Left renal cortex interstitium (tissue), 4 donors: ENCODE measurements at places on chromosomes 4 and X. TPM values are rescaled to one million over a fixed set of nuclear protein-coding genes. Genes with fewer than 3 reads are reported as not detected.

Gene ZMAT1
- 19.8 TPM for polyA plus RNA-seq

Gene SRPX
- 14.3 TPM for polyA plus RNA-seq

Gene CCNB3
- 1.1 TPM for polyA plus RNA-seq

Gene CCSER1
- 19.5 TPM for polyA plus RNA-seq

Gene PDGFRA
- 213 TPM for polyA plus RNA-seq

Gene COX7B2
- polyA plus RNA-seq = not detected

Gene NONO
- 571 TPM for polyA plus RNA-seq

Gene PCDH10
- 7.5 TPM for polyA plus RNA-seq

Gene ENOPH1
- 66.3 TPM for polyA plus RNA-seq

Gene SPARCL1
- polyA plus RNA-seq = 26.8 TPM

Gene SRPX2
- polyA plus RNA-seq = 12.7 TPM

Gene ACSL1
- 46.7 TPM for polyA plus RNA-seq

Gene SOWAHD
- 0.40 TPM for polyA plus RNA-seq

Gene XPNPEP2
- polyA plus RNA-seq = 58.3 TPM

Gene RNF212
- polyA plus RNA-seq = 19.5 TPM

Gene THOC2
- 143 TPM for polyA plus RNA-seq

Gene PWWP3B
- polyA plus RNA-seq = 2.5 TPM

- DNase-seq = no peak
Observed at GRCh38 chr4:114311787-114312186, 286.8 kb upstream of the UGT8 start.

GRCh38 chrX:98203800-98204199, 1320.1 kb downstream of the RPA4 start:
- DNase-seq = no peak

GRCh38 chrX:25084446-25084845, 68.7 kb upstream of the ARX start:
- no peak for DNase-seq

DNA sequence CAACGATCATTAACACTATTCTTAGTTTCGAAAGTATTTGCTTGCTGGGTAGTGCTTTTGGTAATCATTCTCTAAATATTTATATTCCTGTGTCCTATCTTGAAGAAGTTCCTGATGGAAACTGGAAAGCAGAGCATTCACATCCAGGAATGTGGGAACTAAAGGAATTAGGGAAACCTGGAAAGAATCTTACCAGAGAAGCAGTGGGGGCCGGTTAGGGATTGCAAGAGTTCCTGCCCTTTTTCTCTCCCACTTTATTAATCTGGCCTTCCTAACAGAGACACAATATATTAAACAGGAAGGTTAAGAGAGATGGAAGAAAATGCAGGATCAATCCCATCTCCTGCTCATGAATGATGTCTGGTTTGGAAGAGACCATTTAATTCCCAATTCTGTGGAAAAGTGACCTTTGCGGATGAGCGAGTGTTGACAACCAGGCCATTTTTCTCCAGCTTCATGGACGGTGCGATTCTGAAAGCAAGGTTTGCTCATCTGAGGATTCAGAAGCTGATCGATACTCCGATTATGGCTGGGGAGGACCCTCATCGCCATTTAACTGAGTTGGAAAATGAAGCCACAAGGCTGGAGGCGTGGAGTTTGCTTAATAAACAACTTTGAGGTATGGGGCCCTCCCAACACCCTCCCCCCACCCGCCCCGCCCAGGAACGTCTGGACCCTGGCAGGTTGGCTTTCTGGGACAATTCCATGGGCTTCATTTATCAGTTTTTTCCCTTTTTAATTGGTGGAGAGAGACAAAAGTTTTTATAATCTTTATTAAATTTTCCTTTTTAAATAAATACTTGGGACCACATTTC, 52.3 kb downstream of the C4orf51 start:
- no peak for DNase-seq

GRCh38 chr4:109912706-109913595, at the start of gene EGF:
EGF (plus strand) TSS chr4:109912883; CDS start chr4:109913336, 453 bp downstream.
- DNase-seq = no peak

DNA sequence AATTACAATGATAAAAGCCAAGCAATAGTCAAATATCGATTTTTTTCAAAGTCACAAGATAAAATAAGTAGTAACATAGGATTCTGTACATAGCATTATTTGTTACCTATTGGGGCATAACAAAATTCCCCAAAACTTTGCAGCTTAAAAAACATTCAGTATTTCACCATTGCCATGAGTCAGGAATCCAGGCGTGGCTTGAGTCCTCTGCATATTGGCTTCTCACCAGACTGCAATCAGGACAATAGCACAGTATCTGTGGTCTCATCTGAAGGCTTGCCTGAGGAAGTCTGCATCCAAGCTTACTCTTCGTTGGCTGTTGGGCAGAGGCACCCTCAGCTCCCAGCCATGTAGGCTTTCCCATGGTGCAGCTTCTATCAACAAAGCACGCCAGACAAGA, 6.2 kb upstream of the CTBP1 start:
- DNase-seq = no peak

DNA sequence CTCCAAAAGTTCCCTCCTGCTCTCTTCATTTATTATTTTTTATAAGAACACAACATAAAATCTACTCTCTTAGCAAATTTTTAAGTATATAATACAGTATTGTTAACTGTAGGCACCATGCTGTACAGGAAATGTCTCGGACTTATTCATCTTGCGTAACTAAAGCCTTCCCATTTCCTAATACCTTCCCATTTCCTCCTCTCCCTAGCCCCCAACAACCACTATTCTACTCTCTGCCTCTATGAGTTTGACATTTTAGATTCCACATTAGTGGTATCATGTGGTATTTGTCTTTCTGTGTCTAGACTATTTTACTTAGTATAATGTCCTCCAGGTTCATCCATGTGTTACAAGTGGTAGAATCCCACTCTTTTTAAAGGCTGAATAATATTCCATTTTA, 15.8 kb upstream of the SYTL4 start:
- DNase-seq = no peak

GRCh38 chrX:57918750-57919436, 8.6 kb upstream of the ZXDA start:
- DNase-seq = no peak

GRCh38 chr4:8331575-8331955, 62.0 kb downstream of the HTRA3 start:
- DNase-seq = no peak

DNA sequence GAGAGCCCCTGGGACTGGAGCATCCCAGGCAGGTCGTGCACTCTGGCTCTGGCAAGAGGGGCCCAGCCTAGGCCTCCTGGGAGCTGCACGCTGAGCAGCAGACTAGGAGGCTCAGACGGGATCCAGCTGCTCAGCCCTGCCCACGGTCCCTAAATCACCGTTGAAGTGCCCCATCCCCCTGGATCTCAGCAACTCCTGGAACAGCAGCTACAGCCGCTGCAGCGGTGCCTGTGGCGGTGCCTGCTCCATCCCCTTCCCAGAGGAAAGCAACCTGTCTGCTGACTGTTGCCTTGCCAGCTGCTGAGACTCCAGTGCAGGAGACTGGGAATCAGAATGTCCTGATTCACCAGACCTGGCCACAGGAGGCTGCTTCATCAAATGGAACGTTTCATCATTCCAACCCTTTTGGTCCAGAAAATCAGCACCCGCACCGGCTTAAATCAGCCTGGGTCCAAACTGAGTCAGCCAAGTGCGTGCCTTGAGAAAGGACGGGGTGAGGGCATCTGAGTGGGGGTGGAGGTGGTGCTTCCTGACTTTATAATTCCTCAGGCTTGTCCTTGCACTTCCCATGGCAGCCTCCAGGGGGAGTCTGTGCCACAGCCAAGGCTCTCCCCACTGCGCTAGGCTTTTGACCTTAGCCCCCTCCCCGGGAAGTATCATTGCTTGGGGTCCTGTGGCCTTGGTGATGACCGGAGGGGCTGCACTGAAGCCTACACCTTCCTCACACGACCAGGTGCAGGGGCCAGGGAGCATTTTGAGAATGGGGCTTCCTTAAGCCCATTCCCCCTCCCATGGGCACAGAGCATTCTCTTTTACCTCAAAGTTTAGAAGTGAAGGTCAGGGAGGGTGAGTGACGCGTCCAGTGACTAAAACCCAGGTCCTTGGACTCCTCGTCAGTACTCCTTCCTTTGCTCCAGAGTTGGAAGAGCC, 6.5 kb downstream of the ZNF185 start:
- DNase-seq = no peak

DNA sequence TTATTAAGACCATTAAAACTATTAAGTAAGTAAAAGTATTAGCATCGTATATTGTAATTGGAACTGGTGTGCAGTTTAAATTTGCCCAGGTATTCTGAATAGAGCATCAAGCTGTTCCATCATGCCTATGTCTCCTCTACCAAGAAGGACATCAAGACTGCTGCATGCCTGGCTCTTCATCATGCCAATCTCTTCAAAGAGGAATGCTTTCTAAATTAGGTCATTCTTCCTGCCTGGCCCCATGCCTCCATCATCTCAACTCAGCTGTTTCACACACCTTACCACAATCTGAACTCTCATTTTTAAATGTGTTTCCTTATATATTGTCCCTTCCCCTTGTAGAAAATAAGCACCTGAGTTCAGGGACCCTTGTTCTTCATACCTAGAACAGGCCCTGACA, 270.5 kb upstream of the PPARGC1A start:
- DNase-seq = no peak

- DNase-seq = no peak
Observed at GRCh38 chr4:176793060-176793605, 411 bp upstream of the VEGFC start.

DNA sequence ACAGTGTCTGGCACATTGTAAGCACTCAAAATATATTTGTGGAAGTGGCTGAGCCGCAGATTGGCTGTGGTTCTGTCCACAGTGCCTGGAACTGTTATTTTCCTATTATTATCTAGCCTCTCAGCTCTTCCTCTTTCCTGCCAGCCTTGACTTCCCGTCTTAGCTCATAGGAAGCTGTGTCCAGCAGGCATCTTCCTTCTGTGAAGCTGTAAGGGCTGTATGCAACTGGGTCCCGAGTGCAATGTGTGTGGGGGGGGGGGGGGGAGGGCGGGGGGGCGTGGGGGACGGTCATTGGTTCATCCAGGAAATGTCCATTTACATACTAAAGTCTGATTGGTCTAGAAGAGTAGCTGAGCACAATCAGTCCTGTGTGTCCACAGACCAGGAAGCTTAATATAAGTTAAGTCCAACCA, 210.7 kb downstream of the PDGFRA start:
- DNase-seq = no peak

DNA sequence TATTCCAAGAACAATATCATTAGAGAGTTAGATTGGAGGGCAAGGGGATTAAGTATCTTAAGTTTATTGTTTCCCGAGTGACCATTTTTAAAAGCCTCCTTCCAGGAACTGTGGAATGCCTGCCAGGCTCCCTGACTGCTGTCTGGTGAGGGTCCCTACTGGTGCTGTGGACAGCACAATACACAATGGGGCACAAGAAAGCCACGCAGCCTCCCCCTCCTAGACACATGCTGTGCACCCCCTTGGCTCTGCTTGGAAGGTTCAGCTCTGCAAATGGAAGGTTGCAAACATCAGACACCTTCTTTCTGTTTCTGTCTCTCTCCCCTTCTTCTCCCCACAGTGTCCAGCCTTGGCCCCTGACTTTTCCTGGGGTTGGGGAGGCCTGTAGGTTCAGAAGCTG, 153.2 kb downstream of the SHROOM3 start:
- DNase-seq = no peak

- DNase-seq = peak; percentile 20
Observed at GRCh38 chrX:107766470-107767150, 9.0 kb downstream of the TSC22D3 start.

DNA sequence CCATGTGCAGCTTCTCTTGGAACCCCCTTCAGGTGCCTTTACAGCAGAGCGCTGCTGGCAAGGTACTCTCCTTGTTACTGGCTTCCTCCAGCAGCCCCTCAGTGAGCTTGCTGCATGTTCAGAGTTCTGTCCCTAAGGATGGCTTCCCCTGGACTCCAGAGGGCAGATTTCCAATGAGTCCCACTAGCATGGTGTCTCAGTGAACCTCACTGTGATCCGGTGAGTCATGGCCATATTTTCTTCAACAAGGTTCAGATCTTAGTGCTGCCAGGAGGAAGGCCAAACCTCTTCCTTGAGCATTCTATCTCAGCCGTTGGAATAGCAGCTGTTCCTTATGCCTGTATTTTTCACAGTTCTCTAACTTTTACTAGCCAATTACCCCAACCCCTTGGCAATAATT, 98.8 kb downstream of the CASK start:
- DNase-seq = no peak

DNA sequence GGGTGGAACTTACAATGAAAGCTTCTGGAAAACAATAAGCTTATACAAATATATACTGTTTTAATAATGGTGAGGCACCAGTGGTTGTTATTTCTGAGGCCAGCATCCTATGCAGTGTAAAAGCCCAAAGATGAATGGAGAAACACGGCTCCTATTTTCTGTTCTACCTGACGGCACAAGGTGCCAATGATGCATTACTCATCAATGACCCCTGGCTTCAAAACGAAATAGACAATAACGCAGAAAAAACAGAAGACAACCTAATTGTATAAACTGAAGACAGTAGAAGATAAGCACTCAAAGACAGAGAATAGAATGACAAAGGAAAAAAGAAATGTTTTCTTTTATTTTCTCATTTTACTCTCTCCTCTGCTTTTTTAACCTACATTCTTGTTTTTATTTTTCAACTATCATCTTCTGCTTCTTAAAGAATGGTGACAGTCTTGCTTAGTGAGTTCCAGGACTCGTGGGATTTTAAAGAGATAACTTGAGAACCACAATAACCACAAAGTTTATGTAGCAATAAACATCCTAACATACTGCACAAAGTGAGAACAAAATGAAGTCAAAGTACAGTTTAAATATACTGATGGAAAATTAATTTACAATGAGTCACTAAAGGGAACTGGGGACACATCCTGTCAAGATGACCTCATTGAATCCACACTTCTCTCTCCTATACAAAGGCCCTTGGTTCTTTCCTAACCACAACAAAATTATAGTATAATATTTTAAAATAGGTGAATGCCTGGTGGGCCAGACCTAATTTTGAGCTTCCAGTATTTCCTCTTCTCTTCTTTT, 169.8 kb downstream of the BTC start:
- DNase-seq = no peak

DNA sequence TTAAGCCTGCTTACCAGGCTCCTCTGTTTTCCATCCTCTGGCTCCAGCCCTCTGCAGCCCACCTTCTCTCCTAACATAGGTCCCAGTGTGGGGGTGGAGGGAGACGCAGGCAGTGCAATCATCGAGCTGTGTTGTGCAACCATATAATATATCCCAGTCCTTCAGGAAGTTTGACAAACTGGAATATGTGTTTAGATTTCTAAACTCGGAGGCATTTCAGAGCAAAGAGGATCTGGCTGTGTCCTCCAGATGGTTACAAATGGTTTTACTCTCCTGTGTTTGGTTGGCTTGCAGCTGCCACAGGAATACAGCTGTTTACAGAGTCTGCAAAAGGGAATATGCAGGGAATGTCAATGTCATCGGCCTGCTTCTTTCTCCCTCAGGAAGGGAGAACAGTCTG, 195.3 kb upstream of the LNX1 start:
- no peak for DNase-seq

GRCh38 chrX:14398725-14399124, 130.6 kb upstream of the GLRA2 start:
- no peak for DNase-seq

GRCh38 chr4:142318280-142318679, 527.8 kb downstream of the INPP4B start:
- no peak for DNase-seq

- no peak for DNase-seq
Observed at GRCh38 chr4:67131224-67131623, 414.1 kb downstream of the CENPC start.
